Esophagus squamous epithelium (tissue), 5 donors: ENCODE measurements at places on chromosomes 12 and 14.

DNA sequence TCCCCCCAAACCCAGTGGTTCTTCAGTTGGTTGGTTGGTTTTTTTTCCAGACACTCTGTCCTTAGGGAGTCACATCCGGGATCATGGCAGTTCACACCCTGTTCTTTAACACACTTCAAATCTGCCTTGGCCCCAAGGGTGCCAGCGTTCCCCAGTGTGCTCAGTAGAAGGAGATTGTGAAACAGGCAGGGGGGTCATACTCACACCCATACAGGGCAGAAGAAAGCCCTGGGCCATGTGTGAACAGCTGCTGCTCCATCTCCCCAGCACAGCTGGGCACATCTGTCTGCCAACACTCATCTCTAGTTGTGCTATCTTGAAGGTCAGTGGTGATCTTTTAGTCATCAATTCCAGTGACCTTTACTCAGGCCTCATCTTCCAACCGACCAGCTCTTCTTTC lies 64.4 kb upstream of the FUT8 start:
- no peak for DNase-seq

DNA sequence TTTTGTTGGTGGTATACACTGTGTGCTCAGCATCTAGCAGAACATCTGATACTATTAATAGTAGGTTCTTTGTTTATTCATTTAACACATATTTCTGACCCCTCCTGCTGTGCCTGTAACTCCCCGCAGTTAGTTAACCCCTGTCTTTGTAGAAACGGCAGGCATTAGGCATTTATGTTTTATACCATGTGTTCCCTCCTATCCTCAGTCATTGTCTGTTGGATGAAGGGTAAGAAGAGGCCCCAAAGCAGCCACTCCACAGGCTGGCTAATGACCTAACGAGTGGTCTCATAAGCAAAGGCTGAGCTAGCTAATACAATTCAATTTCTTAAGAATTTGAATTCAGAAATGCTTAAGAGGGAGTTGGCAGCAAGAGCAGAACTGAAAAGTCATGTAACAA lies 170.8 kb downstream of the TMX1 start:
- DNase-seq = no peak

DNA sequence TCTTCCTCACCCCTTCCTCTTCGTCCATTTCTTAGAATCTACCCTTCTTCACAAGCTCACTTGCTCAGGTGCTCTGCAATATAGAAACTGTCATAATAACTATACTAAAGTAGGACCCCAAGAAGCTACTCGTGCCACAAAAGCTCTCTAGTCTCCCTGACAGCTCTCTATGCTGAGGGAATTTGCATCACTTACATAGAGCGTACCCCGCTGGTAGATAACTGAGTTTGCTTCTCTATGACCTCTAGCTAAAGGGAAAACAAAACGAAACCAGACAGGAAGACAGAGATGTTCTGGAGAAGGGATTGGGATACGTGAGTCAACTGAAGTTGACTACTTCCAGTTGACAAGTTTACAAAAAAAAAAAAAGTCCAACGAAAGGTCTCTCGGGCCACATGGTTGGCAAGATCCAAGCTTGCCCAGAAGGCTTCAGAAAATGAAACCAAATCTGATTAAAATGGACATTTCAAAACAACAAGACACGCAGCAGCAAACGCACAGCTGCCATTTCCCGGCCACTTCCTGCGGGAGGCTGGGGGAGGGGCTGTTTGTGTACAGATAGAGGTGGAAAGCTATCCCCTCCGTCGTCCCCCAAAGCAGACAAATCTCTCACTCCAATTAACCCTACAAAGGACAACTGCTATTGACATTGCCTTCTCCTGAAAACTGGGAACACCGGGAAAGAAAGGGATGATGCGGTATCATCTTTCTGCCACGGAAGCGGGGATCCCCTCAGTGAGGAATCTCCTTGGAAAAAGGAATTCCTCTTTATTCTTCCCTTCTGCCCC lies 1.3 kb downstream of the BAZ2A start:
- no peak for DNase-seq

- no peak for DNase-seq
Observed at GRCh38 chr14:97644365-97644764, 847.2 kb downstream of the VRK1 start.

- DNase-seq = no peak
Observed at GRCh38 chr14:24135584-24135833, 485 bp upstream of the PSME1 start.

- DNase-seq = no peak
Observed at GRCh38 chr14:69323266-69323998, 63.5 kb downstream of the GALNT16 start.

- no peak for DNase-seq
Observed at GRCh38 chr12:77324416-77324762, 259.0 kb upstream of the E2F7 start.

DNA sequence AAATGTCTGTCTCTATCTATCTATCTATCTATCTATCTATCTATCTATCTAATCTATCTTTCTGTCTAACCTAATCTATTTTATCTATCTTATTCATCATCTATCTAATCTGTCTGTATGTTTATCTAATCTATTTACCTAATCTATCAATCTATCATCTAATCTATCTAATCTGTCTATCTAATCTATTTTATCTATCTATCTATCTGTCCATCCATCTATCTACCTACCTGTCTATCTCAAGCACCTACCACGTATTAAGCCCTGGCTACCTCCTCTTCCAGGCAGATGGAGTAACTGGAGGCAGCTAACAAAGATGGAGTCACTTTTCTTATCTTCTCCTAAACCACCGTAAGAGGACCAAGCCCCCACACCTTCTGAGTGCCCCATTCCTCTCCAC lies 5.8 kb downstream of the CD4 start:
- DNase-seq = no peak

GRCh38 chr12:130013771-130014484 lies 110.1 kb upstream of the TMEM132D start:
- no peak for DNase-seq

DNA sequence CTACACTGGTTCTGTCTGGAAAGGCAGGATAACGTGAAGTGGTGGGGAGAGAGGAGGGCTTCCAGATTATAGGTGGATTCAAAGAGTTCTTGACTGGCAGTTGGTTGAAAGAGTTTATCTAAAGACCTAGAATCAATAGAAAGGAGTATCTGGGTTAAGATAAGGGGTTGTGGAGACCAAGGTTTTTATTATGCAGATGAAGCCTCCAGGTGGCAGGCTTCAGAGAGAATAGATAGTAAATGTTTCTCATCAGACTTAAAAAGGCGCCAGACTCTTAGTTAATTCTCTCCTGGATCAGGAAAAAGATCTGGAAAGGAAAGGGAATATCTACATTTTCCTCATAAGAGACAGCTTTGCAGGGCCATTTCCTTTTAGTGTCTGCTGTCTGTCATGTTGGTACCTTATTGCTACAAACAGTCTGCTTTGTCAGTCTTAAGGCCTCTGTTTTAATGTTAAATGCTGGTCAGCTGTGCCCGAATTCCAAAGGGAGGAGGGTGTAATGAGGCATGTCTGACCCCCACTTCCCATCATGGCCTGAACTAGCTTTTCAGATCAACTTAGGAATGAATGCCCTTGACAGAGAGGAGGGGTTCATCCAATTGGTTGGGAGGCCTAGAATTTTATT lies 401.3 kb downstream of the FUT8 start:
- DNase-seq = no peak

GRCh38 chr12:11836282-11837151 lies 187.0 kb downstream of the ETV6 start:
- peak; percentile 31 for DNase-seq
